B cell (primary cell): ENCODE measurements at places on chromosomes 11 and 22. TPM values are rescaled to one million over a fixed set of nuclear protein-coding genes. Genes with fewer than 3 reads are reported as not detected.

- DNase-seq = peak; percentile 18
Observed at GRCh38 chr22:30969532-30970355, 679 bp downstream of the TUG1 start.

- no peak for DNase-seq
Observed at GRCh38 chr11:76795936-76796441, 12.8 kb downstream of the TSKU start.

GRCh38 chr11:86365546-86365945 lies 9.1 kb upstream of the CCDC81 start:
- no peak for DNase-seq

The SCN3B gene
- not detected in 2 replicates for total RNA-seq

The TMEM191C gene
- 4.5 and 5.0 TPM in 2 replicates for total RNA-seq

The ESAM gene
- total RNA-seq = 1.4 and 1.8 TPM in 2 replicates
